ENCODE measurements at places on chromosomes 2 and 18. TPM values are rescaled to one million over a fixed set of nuclear protein-coding genes. Genes with fewer than 3 reads are reported as not detected.

- DNase-seq = no peak
These were observed 94.8 kb upstream of the SMAD7 start for GRCh38 chr18:49045585-49045984.

- no peak for DNase-seq
These were observed 123.5 kb downstream of the LAMA3 start for GRCh38 chr18:23812546-23813440.

- DNase-seq = no peak
These were observed 49.2 kb downstream of the PLB1 start for GRCh38 chr2:28544922-28545589.

DNA sequence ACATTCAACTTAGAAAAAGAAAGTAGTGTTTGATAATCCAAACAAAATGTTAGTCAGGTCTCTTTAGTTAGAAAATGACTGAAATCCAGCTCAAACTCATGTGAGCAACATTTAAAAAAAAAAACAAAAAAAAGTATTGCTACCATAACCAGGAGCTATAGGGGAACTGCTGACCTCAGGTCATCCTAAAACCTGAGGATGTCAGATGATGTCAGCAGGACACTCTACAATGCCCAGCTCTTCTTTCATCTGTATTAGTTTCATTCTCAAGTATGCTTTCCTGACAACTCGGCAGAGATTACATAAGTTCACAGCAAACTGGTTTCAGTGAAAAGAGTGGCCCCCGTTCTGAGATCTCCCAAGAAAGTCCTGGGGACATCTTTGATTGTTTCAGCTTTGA is 4.2 kb upstream of the ESCO1 start:
- DNase-seq = no peak

- DNase-seq = no peak
These were observed 154.7 kb downstream of the TSN start for GRCh38 chr2:121910139-121910538.

DNA sequence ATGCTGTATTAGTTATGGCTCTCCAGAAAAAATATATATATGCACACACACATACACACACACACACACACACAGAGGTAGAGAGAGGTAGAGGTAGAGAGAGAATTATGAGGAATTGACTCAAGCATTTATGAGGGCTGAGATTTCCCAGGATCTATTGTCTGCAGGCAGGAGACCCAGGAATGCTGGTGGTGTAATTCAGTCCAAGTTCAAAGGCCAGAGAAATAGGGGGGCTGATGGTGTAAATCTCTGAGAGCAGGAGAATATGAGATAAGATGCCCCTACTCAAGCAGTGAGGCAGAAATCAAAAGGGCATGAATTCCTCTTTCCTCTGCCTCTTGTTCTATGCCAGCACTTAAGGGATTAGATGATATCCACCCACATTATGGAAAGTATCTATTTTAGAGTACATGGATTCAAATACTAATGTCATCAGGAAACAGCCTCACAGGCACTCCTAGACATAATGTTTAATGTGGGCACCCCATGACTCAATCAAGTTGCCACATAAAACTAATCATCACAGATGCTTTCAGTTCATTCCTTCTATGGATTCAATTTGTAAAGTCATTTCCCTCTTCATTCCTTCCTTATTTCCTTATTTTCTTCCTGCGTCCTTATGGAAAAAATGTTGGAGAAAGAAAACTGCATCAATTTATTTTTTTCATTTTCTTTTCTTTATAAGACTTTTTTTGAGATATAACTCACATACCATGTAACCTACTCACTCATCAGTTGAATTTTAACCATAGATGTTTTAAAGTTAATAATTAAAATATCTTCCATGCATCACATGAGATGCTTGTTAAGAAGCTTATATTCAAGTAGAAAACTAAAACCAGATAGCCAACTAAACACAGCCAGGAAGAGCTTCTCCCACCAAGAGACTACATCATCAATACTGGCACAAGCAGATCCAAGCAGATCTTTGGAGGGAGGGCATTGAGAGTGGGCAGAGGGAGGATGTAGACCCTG is 406.2 kb downstream of the MBD2 start:
- DNase-seq = no peak

GRCh38 chr18:78860117-78860516 is 119.5 kb upstream of the SALL3 start:
- no peak for DNase-seq

DNA sequence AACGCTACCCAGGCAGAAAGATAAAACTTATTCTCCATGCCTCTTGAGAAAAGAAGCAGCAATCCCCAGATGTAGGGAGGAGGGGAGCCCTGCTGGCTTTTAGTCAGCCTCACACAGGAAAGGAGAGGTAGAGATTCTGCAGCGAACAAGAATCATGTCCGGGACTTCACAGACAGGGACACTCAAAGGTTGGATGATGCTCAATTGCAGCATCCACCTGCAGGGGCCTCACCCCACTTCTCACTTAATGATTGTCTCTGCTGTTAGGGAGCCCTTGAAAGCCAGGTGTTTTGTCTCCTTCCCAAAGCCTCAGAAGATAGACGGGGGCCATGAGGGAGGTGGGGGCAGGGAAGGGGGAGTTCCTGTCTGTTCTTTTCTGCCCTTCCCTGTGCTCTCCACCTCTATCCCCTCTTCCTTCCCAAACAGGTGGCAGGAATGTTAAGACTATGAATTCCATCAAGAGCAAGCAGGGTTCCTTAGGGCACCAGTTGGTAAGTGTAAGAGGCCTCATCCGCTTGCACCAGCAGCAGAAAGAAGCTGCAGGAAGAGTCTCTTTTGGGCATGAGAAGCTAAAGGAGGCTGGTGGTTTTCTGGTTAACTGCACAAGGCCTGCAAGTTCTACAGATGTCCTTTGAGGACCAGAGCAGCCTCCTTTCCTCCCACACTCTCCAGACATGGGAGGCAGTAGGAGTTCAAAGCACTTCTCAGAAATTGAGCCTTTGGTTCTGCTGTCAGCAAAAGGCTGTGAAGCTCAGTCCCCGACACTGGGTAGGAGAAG is 154.7 kb upstream of the TNP1 start:
- DNase-seq = no peak

GRCh38 chr18:34957119-34957863 is 83.9 kb upstream of the MAPRE2 start:
- no peak for DNase-seq

DNA sequence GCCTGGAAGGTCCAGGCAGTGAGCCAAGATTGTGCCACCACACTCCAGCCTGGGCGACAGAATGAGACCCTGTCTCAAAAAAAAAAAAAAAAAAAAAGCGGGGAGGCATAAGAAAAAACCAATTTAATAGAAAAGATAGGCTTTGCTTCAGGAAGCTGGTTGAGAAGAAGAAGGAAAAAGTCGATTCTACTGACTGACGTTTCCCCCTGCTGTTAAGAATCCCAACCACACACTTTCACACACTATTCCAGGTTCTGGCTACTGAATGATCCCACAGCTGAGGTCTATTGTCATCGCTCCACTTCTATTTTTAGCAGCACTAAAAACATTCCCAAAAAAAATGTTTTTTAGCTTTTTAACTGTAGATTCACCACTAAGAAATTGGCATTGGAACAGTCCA is 6.7 kb upstream of the CHCHD5 start:
- DNase-seq = no peak

- DNase-seq = no peak
These were observed 669.5 kb upstream of the REG3G start for GRCh38 chr2:78355967-78356366.

GRCh38 chr2:15588329-15588919 is 3.2 kb upstream of the DDX1 start:
- no peak for DNase-seq

DNA sequence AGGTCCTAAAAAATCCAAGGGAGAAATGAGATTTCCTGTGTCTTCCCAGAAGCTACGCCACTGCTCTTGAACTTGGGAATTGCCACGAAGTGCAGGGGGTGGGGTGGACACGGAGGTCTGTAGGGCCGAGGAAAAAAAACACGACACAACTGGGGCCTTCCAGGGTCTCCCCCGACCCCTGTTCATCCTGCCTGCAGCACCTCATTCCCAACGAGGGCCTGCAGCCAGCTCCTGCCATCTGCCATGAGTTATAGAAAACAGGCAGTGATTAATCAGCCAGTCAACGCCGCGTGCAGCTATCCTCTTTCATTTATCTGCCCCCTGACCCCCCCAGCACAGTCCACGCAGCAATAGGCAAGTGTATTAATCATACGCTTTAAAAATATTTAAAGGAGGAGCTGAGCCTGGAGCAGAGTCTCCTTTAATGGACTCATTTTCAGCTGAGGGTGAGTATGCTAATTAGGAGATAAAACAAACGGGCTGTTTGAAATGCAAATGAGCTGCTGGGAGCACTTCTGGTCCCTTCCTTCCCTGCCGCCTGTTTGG is 209.9 kb downstream of the TFCP2L1 start:
- no peak for DNase-seq

- DNase-seq = no peak
These were observed 52.3 kb downstream of the ZNF521 start for GRCh38 chr18:25299426-25300300.

DNA sequence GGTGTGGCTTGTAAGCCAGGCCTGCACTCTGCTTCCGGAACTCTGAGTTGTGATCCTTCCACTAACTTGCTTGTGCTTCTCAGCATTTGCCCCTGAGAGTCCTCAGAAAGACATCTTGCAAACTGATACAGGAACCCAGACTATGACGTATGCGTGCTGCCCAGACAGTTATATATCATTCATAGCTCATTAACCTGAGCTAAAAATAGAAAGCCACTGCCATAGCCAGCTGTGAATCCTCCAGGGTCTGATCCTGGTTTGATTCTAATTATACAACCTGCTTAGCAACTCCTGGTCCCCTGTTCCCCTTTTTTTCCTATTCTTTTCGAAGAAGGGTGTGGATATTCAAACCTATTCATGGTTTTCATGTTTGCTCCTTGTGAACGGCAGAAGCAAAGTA is 63.7 kb downstream of the MARCHF4 start:
- DNase-seq = no peak

GRCh38 chr2:55047677-55048299 is 2.5 kb downstream of the RTN4 start:
- no peak for DNase-seq

UNC80 gene
- not detected for total RNA-seq

CPS1 gene
- total RNA-seq = 3.4 TPM

FSHR gene
- total RNA-seq = not detected

ADRA2B gene
- 3.5 TPM for total RNA-seq

STRADB gene
- 8.7 TPM for total RNA-seq

SSB gene
- total RNA-seq = 335 TPM

AMER3 gene
- not detected for total RNA-seq

HES6 gene
- 2.5 TPM for total RNA-seq

NXPH2 gene
- not detected for total RNA-seq

LCT gene
- total RNA-seq = not detected

GALNT5 gene
- 3.7 TPM for total RNA-seq

NR4A2 gene
- 11.5 TPM for total RNA-seq

UGT1A9 gene
- not detected for total RNA-seq

SP140L gene
- 11.4 TPM for total RNA-seq

FKBP1B gene
- total RNA-seq = 7.3 TPM

SLC9A4 gene
- 1.4 TPM for total RNA-seq
